ENCODE measurements at places on chromosomes 1 and 21.

DNA sequence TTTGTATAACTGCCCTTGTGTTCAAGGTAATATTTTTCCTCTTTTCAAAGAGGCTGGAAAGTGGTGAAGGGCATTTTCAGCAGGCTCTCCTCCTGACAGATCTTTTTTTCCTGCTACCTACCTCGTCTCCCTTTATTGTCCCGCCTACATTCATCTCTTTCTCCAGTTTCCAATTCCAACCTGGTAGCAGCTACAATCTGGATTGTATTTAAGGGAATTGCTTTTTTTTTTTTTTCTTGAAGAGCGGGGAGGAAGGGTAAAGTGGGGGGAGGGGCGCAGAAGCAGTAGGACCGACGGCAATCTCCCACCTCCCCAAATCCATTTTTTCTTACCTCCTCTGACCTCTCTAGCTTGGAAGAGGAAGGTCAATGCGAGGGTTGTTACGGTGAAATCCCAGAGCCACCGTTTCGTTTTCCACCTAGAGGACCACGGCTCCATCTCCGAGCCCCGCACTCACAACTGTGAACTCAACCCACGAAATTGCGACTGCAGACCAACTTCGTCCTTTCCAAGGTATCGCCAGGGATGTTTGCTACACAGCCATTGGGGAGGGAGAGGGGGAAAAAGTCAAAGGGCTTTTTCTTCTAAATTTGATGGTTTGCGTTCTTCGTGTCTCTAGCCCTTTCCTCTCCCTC, 464 bp downstream of the COL11A1 start:
- no peak for DNase-seq

DNA sequence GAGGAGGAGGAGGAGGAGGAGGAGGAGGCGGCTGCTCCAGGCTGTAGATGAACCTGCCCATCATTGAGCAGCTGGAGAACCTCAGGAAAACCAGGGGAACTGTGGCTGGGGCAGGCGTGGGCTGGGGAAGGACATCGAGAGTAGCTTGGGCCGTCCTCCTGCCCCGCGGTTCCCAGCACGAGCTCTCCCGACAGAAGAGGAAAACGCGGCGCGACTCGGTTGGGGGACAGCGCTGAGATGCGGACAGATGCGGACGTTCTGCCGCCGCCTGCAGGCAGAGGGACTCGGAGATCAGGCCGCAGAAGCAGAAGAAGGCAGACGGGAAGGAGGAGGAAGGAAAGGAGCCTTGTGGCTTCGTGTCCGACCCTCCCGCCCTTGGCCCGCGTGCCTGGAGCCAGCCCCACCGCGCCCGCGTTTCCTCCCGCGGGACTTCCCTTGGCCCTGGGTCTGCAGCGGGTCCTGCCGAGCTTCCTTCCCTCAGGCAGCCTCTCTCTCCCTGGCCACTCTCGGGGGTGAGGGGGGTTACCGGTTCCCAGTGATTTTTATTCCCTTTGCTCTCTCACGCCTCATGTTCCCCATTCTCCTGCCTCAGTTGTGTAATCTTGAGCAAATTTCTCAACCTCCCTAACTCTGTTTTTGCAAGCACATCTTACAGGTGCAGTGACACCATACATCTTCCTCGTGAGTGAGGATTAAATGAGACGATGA, 1.7 kb upstream of the TNFRSF9 start:
- no peak for DNase-seq

GRCh38 chr21:28871388-28872010, 121.2 kb downstream of the LTN1 start:
- no peak for DNase-seq

DNA sequence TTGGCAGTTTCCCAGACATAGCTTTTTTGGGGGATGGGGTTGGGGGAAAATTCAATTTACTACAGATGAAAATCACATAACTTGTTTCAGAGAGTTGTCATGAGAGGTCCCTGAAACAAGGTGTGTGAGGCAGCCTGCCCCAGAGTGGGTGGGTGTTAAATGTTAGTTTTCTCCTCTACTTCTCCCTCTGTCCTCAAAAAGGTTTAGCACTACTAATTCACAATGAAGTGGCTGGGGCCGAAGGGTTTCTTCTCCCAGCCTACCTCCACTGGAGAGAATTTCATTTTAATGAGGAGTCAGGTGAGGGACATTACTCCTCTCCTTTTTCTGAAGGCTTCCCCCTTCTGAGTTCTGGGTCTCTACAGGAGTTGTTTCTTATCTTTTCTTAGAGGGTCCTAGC, 103.3 kb downstream of the C1orf94 start:
- no peak for DNase-seq
